Activated naive CD8-positive, alpha-beta T cell treated with anti-CD3 and anti-CD28 coated beads for 36 hours (primary cell): ENCODE measurements at places on chromosomes 12 and 14. TPM values are rescaled to one million over a fixed set of nuclear protein-coding genes. Genes with fewer than 3 reads are reported as not detected.

RAD9B gene
- total RNA-seq: 2.8 TPM

GRCh38 chr12:2456122-2456812 lies 338.5 kb upstream of the FKBP4 start:
- DNase-seq: no peak

GRCh38 chr14:20682435-20683124 lies 1.8 kb upstream of the RNASE4 start:
- DNase-seq: peak; percentile 84

- no peak for DNase-seq
Observed at GRCh38 chr12:127809275-127809674, 457.7 kb upstream of the TMEM132C start.

GRCh38 chr14:31902002-31902401 lies 175.1 kb upstream of the ARHGAP5 start:
- no peak for DNase-seq

- no peak for DNase-seq
Observed at GRCh38 chr12:107560165-107560898, 125.3 kb upstream of the PWP1 start.

DNA sequence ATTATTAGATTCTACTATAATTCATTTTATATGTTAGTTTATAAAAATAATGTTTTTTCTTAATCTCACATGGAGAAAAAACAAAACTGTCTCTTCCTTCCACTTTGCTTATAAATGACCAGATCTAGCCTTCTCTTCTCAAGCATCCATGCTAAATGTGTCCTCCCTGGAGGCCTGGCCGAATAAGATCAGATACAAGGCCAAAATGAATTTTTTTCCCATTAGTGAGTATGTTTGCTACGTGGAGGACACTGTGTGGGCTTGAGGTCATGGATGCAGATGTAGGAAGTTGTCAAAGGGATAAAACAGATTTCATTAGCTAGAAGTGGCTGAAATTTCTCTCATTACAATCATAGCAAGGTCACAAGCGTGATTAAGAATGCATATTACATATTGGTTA lies 1244.9 kb upstream of the SEL1L start:
- no peak for DNase-seq

- peak; percentile 3 for DNase-seq
Observed at GRCh38 chr12:51951843-51952722, 584 bp downstream of the ACVR1B start.
